CD4-positive, CD25-positive, alpha-beta regulatory T cell (primary cell): ENCODE measurements at places on chromosomes 3 and 15.

DNA sequence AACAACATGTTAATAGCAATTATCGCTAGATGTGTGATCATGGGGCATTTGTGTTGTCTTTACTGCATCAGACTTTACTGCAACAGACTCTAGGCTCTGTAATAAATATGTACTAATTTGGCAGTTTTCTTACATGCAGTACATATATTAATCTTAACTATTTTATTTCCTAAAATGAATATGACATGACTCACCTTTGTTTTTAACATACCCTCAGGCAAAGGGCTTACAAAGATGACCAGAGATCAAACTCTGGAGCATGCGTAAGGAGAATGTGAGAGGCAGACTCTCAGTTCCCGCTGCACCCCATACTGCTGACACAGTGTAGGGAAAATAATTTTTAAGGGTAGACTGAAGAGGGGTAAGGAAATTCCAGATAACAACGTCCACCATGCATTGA, 7.2 kb upstream of the FAM174B start:
- H3K27ac ChIP-seq, result no peak overlapping the region
- peaks cover 3% of the 10 kb centered on the region for H3K27me3 ChIP-seq
- H3K36me3 ChIP-seq, result no peaks in the 10 kb centered on the region
- no peak for DNase-seq

- H3K4me3 ChIP-seq, result no peak overlapping the region
- H3K27me3 ChIP-seq, result no peaks in the 10 kb centered on the region
- no peak overlapping the region for H3K27ac ChIP-seq
- H3K36me3 ChIP-seq, result no peaks in the 10 kb centered on the region
- no peak for DNase-seq
- H3K4me1 ChIP-seq, result no peaks in the 10 kb centered on the region
These were observed 66.6 kb downstream of the KCNMB2 start for GRCh38 chr3:178602856-178603255.

- H3K36me3 ChIP-seq, result peaks cover 9% of the 10 kb centered on the region
- H3K4me1 ChIP-seq, result no peaks in the 10 kb centered on the region
- no peak overlapping the region for H3K4me3 ChIP-seq
- no peaks in the 10 kb centered on the region for H3K27me3 ChIP-seq
These were observed 75.9 kb upstream of the FGF12 start for GRCh38 chr3:192802957-192803899.

DNA sequence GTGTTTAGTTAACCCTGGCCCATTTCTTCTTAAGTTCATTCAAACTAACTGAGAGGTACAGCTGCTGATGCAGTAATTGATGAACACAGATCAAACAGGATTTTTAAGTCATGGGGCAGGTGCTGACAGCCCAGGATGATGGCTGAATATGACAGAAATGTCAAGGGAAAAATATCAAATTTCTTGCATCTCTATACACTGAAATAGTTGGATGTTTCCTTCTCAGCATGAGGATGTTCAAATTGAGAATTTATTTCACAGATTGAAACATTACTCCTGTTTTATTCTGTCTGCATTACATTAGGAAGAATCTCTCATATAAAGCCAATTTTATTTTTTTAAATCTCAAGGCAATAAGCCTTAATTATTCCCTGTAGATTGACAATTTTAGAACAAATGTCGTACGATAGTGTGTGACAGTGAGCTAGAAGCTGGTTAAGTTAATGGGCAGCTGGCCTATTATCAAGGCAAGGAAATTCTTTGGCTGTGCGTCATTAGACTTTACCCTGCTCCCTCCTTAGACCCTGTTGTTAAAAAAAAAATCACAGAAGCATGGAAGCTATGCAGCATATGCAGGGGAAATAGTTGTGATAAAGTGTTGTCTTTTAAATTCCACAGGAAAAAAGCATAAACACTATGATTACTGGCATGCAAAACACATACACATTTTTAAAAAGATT, 183.8 kb upstream of the KCNMB2 start:
- H3K4me1 ChIP-seq, result no peaks in the 10 kb centered on the region
- no peak for DNase-seq
- H3K36me3 ChIP-seq, result no peaks in the 10 kb centered on the region
- no peak overlapping the region for H3K27ac ChIP-seq
- H3K27me3 ChIP-seq, result no peaks in the 10 kb centered on the region

DNA sequence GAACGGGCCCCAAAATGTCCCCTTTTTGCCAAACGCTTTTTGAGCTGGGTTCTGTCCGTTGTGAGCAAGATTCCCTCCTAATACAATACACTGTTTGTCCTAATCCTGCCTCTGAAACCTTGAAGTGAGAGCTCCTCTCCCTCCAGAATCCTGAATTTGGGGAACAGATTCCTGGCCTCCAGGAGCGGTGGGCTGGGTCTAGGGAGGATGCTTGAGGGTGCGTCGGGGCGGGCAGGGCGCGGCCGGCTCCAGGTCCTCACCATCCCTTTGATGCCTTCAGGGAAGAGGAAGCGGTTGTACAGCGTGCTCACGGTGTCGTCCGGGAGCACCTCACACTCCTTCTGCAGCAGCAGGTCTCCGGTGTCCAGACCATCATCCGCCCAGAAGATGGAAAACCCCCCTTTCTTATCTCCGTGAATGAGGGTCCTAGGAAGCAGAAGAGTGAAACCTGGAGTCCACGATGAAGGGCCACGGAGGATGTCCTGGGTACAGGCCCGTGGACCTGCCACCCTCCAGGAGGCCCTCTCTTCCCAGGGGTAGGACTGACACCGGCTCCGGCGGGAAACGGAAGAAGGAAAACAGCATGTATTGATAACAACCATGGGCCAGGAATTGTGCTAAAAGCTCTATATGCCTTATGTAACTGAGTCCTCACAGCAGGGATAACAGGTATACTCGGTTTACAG, 23.2 kb downstream of the ALDH1L1 start:
- H3K4me3 ChIP-seq, result no peak overlapping the region
- H3K36me3 ChIP-seq, result no peaks in the 10 kb centered on the region
- H3K27ac ChIP-seq, result no peak overlapping the region
- no peak for DNase-seq

DNA sequence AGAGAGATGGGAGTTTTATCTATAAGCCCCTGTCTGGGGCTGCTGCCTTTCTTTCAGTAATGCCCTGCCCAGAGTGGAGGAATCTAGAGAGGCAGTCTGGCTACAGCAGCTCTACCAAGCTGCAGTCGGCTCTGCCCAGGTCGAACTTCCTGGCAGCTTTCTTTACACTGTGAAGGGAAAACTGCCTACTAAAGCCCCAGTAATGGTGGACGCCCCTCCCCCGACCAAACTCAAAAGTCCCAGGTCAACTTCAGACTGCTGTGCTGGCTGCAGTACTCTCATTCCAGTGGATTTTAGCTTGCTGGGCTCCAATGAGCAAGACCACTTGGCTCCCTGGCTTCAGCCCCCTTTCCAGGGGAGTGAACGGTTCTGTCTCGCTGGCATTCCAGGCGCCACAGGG, 65.9 kb upstream of the RARB start:
- no peak overlapping the region for H3K4me3 ChIP-seq
- no peak overlapping the region for H3K27ac ChIP-seq
- no peaks in the 10 kb centered on the region for H3K27me3 ChIP-seq
- no peak for DNase-seq
- H3K4me1 ChIP-seq, result no peaks in the 10 kb centered on the region

DNA sequence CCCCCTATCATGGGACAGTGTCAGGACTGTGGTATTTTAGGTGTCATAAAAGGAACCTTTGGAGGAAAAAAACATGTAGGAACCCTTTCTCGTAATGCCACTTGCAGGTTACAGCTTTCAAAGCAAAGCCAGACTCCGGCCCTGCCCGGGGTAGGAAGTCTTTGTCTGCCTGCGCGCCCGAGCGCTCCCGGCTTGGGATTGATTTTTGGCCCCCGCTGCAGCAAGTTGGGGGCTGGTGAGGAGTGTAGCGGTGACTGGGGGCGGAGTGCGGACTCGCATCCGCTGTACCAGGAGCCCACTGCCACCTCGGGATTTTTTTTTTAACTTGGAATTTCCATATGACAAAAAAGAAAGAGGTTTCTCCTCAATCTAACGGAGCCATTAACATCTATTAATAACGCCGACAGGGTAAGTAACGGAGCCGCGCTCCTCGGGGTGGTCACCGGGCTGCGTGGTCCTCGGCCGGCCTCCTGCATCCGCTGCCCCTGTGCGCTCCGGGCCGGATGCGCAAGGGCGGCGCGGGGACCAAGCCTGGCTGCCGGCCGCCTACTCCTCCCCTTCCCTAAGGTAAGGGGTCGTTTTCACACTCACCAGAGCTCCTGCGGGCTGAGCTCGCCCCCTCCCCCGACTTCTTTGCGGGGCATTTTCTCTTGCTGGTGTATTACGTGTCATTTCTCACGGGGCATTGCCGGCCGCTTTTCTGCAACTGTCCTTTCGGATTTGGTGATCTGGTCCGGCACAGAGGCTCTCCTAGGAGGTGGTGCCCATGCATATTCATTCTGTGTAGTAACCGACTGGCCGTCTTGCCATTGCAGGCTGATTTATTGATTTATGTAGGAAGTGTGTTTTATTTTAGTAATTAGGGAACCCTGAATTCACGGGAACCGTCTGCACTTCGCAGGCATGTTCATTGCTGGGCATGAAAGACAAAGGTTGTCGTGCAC, 219.8 kb upstream of the TOPAZ1 start:
- no peak for DNase-seq
- no peak overlapping the region for H3K4me3 ChIP-seq
- no peaks in the 10 kb centered on the region for H3K36me3 ChIP-seq
- peaks cover 37% of the 10 kb centered on the region for H3K27me3 ChIP-seq

DNA sequence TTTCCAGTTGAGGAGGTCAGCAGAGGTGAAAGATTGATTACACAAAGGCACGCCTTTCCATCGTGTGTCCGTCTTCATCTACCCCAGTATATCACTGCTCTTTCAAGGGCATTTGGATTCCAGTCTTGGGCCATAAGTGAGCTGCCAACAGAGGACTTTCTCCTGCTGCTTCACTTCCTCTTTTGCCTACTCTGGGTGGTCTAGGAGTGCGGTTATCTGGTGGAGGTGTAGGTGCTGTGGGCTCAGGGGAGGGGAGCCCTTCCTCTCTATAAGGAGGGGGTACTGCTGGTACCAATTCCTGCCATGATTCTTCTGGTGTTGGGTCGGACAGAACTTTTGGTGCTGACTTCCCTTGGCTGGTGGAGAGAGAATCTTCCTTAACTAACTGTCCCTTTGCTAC, 83.1 kb upstream of the VEPH1 start:
- H3K27me3 ChIP-seq, result no peaks in the 10 kb centered on the region
- no peak overlapping the region for H3K4me3 ChIP-seq
- DNase-seq, result no peak
- H3K36me3 ChIP-seq, result no peaks in the 10 kb centered on the region
- H3K27ac ChIP-seq, result no peak overlapping the region

DNA sequence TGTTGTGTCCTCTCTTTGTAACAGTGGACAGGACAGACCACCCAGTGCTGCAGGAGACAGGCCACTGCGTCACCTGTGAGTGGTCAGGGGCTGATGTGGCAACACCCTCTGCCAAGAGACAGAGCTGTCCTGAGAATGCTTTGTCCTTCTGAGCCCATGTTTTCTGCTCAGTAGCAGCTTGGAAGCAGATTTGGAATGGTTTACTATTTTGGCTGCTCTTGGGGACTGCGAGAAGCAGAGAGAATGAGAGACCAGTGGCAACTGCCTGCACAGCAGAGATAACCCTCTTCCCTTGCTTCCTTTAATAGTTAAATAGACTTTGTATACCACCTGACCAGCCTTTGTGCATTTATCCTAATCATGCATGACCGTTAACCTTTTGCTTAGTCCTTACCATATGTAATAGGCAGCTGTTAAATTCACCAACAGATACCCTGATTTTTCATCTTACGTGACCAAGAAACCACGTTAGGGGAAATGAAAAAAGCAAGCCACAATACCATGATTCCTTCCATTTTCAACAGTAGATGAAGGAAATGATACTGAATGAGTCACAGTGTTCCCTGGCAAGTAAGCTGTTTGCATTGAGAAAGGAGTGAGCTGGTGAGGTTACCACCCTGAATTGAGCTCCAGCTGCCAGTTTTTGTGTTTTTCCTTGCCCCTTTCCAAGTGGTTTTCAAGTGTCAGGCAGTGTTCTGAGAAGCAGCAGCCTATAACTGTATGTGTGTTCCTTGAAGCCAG, 35.5 kb downstream of the B3GALNT1 start:
- no peaks in the 10 kb centered on the region for H3K36me3 ChIP-seq
- DNase-seq, result no peak
- no peak overlapping the region for H3K27ac ChIP-seq

DNA sequence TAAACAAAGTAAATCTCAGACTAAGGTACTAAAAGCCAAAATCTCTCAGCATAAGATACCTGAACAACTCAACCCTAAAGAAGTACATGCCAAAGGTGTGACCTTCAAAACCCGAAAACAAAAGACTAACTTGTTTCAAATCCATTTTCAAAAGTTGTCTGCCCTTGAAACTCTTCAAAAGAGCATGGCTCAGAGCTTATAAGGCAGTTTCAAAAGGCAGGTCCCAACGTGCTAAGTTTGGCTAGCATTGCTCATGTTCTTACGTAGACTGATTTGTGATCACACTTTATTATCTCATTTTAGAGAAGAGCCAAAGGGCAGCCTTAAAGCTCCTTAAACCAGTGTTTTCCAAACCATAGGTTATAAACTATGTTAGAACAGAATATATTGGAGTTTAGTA, 112.2 kb downstream of the FEZF2 start:
- no peak overlapping the region for H3K4me3 ChIP-seq
- H3K4me1 ChIP-seq, result no peaks in the 10 kb centered on the region
- H3K27me3 ChIP-seq, result no peaks in the 10 kb centered on the region
- no peak for DNase-seq
- no peak overlapping the region for H3K27ac ChIP-seq

DNA sequence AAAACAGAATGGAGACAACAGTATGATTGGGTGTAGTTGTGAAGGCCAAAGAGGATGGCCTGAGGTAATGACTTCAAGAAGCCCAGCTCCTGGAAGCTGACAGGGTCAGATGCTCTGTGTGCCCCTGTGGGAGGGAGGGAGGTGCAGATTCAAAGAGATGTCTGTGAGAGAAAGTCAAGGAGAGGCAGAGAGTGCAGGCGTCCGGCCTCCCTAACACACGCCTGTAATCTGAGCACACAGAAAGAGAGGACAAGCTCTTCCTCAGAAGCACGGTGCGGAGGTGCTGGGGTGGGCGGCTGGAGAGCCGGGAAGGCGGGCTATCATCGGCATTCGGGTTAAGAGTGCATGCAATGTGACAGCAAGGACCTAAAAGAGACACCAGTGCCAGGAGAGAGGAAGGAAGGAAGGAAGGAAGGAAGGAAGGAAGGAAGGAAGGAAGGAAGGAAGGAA, 238.2 kb upstream of the HES1 start:
- no peak for DNase-seq
- no peaks in the 10 kb centered on the region for H3K4me1 ChIP-seq
- no peak overlapping the region for H3K4me3 ChIP-seq
- no peaks in the 10 kb centered on the region for H3K36me3 ChIP-seq
- H3K27ac ChIP-seq, result no peak overlapping the region
- peaks cover 2% of the 10 kb centered on the region for H3K27me3 ChIP-seq

- H3K27me3 ChIP-seq, result peaks cover 5% of the 10 kb centered on the region
- H3K27ac ChIP-seq, result no peak overlapping the region
- H3K4me3 ChIP-seq, result no peak overlapping the region
These were observed 71.1 kb downstream of the ALDH1A2 start for GRCh38 chr15:57994221-57995049.

GRCh38 chr3:119835556-119835955, 53.7 kb downstream of the NR1I2 start:
- peaks cover 18% of the 10 kb centered on the region for H3K36me3 ChIP-seq
- no peak overlapping the region for H3K27ac ChIP-seq
- H3K4me1 ChIP-seq, result no peaks in the 10 kb centered on the region
- H3K4me3 ChIP-seq, result no peak overlapping the region
- H3K27me3 ChIP-seq, result no peaks in the 10 kb centered on the region
